ENCODE measurements at places on chromosomes 11 and 22. TPM values are rescaled to one million over a fixed set of nuclear protein-coding genes. Genes with fewer than 3 reads are reported as not detected.
A peak's percentile ranks its signal among the peaks of the same experiment; 100 is the strongest.

DNA sequence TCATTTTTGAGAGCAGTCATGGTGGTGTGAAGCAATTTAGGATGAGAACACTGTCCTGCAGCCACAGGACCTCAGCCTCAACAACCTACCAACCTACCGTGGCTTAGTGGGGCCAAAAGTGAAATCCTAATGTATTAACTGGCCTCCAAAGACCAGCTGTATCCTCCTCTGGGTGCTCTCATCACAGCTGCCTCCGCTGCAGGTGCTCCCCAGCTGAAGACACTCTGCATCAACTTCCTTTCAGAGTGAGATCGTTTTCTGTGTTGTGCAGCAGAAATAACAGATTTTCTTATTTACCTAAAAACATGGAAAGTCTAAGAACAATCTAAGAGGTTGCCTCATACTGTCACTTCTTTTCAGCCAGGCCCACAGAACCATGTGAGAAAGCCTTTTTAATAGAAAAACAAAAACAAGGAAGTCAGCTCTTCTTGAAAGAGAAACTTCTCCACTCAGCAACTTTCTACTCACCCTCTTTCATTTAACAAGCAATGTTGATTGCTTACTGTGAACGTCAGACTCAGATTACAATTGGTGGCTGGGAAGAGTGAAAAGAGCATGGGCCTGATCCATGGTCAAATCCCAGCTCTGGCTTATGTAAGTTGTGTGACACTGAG lies 136.1 kb downstream of the TENM4 start:
- no peak overlapping the region for H3K4me3 ChIP-seq
- no peak overlapping the region for H3K27ac ChIP-seq
- no peaks in the 10 kb centered on the region for H3K4me1 ChIP-seq
- DNase-seq: no peak

DNA sequence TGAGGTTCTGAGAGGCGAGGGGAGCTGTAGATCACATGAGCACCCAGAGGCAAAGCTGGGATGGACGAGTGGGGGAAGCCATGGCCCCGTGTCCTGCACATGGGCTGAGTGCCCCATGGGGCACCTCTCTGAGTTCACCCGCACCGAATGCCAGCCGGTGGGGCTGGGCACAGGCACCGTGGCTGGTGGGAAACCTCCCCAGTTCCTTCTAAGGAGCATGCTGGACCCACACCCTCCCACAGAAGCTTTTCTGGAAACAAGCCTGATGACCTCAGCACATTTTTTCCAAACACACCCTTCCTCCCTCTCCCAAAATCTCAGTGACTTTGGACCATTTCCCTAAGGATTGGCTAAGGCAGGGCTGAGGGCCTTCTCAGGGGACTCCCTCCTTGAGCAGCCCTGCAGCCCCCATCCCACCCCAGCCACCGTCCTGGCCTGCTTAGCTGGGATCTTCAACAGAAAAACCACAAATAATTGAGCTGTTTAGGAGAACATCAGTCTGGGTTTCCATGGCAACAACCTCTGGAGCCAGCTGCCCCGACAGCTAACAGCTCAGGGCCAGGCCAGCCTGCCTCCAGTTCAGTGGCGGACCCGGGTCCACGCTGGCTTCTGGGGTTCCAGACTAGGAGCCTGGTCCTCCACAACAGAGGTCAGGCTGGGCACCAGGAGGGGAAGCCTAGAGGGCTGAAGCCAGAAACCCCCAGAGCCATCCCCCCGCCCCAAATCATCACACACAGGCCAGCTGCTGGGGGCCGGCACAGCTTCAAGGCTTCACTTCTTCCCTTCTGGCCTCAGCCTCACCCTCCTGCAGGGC lies 18.1 kb upstream of the LINC01488 start:
- H3K4me3 ChIP-seq: no peak overlapping the region
- H3K36me3 ChIP-seq: no peaks in the 10 kb centered on the region
- no peaks in the 10 kb centered on the region for H3K4me1 ChIP-seq

Gene ABCC8
- total RNA-seq: not detected

- peak overlapping the region; percentile 39 for H3K4me3 ChIP-seq
- DNase-seq: peak; percentile 63
- peak overlapping the region; percentile 43 for H3K27ac ChIP-seq
- no peaks in the 10 kb centered on the region for H3K36me3 ChIP-seq
Measured at GRCh38 chr11:63869683-63870082, 30.8 kb downstream of the MARK2 start.

Gene SCGB1C1
- not detected for total RNA-seq

Gene MYO7A
- 0.20 TPM for total RNA-seq

GRCh38 chr11:86703987-86704386 lies 31.6 kb upstream of the ME3 start:
- no peaks in the 10 kb centered on the region for H3K36me3 ChIP-seq
- H3K27ac ChIP-seq: no peak overlapping the region
- no peak overlapping the region for H3K4me3 ChIP-seq
- DNase-seq: no peak
- no peaks in the 10 kb centered on the region for H3K27me3 ChIP-seq
- H3K4me1 ChIP-seq: no peaks in the 10 kb centered on the region

DNA sequence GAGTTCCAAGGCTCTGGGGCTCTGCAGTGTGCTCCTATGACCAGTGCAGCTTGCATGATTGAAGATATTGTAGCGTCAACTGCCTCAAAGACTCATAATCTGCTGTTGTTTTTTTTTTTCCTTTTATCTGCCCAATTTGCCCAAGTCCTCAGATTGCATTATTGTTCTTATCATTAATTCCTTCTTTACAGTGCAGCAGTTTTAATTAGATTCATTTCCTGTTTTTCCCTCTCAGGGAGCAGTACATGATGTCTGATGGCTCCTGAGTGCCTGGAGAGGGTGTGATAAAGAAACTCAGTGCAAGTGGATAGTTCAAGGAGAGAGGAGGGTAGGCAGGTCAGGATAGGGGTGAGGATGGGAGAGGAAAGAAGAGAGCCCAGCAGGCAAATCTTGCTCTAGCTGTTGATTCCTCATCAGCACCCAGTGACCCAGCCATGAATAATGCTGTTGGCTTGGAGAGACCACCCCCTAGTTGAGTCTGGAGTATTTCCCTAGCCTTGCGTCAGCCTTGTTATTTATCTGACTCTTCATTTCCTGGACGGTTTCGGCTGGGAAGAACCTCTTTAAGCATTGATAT lies 219.6 kb upstream of the SESN3 start:
- H3K4me1 ChIP-seq: no peaks in the 10 kb centered on the region
- no peaks in the 10 kb centered on the region for H3K27me3 ChIP-seq
- no peak overlapping the region for H3K4me3 ChIP-seq

DNA sequence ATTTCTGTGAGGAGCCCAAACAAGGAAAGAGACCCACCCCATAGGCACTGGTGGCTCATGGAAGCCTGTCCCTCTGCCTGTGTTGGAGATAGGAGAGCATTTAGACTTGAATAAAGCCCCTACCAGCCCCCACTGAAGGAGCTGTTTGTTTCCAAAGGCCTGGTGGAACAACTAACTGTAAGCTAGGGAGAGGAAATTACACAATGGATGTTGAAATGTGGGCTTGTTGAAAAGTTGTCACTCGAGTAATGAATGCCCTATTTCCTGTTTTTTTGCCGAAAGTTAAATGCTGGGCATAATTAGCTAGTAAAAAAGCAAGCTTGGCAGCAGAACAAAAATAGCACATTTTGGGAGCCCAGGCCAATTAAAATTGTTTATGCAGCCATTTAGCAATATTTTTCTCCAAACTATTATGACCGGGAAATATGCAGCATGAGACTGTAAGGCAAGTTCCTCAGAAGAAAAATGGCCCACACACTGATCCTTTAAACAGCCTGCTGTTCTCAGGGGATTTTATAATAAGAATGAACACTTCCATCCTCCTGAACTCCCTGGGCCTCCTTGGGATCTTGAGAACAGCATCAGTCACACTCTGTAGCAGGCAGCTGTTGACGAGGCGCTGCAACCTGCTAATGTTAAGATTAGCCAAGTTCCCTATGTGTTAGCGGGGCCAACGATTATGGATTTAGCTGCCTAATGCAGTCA lies 38.6 kb upstream of the LMO2 start:
- H3K27ac ChIP-seq: no peak overlapping the region
- no peaks in the 10 kb centered on the region for H3K36me3 ChIP-seq
- DNase-seq: no peak

DNA sequence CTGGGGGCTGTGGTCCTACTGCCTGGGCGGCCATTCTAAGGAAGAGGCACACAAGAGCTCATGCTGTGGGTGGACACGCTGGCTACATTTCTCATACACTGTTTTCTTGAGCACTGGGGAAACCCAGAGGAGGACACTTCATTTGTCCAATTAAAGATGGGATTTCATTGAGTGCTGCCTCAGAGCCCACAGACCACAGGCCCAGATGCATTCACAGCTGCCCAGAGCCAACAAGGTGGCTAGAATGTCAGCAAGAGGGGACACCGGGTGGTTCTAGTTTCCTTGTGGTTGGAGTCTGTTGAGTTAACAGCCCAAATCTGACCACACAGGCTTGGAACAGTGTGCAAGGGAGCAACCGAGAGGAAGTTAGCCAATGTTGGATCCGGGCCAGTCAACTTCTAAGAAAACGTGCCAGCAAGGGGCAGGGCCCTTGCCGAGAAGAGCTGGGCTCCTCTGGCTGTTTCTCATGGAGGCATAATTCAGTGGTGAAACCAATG lies 35.0 kb upstream of the SORL1 start:
- peak; percentile 64 for DNase-seq
- H3K4me3 ChIP-seq: no peak overlapping the region
- peak overlapping the region; percentile 36 for H3K27ac ChIP-seq
- H3K27me3 ChIP-seq: no peaks in the 10 kb centered on the region
- H3K4me1 ChIP-seq: peaks cover 72% of the 10 kb centered on the region

- H3K36me3 ChIP-seq: no peaks in the 10 kb centered on the region
- no peak overlapping the region for H3K27ac ChIP-seq
- no peaks in the 10 kb centered on the region for H3K4me1 ChIP-seq
- no peak for DNase-seq
- H3K4me3 ChIP-seq: no peak overlapping the region
- H3K27me3 ChIP-seq: no peaks in the 10 kb centered on the region
Measured at GRCh38 chr11:131671734-131672133, 301.3 kb downstream of the NTM start.

GRCh38 chr11:76131142-76131541 lies 75.2 kb downstream of the WNT11 start:
- no peaks in the 10 kb centered on the region for H3K36me3 ChIP-seq
- no peak overlapping the region for H3K4me3 ChIP-seq
- DNase-seq: no peak

Gene PLCB3
- total RNA-seq: 11.9 TPM

DNA sequence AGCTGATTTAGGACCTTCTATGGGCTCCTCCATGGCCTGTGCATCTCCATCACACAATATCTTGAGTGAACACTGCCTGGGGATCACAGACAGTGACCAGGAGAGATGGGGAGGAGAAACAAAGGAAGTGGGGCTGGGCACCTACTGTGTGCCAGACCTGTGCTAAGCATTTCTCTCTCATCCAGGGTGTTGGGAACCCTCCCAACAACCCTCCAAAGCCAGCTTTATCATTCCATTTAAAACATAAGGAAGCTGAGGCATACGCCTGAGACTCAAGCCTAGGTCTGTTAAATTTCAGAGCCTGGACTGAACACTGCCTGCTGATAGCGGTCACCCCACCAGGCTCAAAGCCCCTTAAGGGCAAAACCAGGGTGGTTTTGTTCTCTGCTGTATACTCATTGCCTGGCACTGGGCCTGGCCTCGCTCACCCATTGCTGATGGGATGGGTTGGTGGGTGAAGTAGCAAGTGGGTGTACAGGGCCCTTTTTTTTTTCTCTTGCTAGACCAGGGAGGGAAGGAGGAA lies 130.1 kb downstream of the MN1 start:
- no peak overlapping the region for H3K4me3 ChIP-seq
- H3K27me3 ChIP-seq: no peaks in the 10 kb centered on the region
- H3K27ac ChIP-seq: no peak overlapping the region
- no peaks in the 10 kb centered on the region for H3K36me3 ChIP-seq
- H3K4me1 ChIP-seq: no peaks in the 10 kb centered on the region

Gene PYGM
- 11.3 TPM for total RNA-seq

Gene MYO18B
- total RNA-seq: 0.26 TPM

DNA sequence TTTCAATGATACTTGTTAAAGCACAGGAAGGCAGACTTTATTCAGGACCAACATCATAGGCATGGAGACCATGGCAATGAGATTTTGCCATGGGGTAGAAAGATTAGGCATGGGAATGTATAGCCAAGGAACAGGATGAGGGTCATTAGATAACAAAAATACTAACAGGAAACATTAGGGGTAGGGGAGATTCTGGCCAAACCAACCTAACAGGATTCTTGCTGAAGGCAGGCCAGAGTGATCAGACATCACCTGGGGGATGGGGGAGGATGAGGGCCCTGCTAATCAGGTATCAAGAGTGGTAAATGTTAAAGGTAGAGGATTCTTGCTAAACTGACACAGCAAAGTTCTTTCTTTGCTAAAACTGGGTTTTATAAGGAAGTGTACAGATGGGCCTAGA lies 481.8 kb downstream of the ETS1 start:
- no peaks in the 10 kb centered on the region for H3K27me3 ChIP-seq
- no peaks in the 10 kb centered on the region for H3K4me1 ChIP-seq
- no peaks in the 10 kb centered on the region for H3K36me3 ChIP-seq

Gene BRSK2
- 0.47 TPM for total RNA-seq

Gene CHADL
- 0.67 TPM for total RNA-seq

- peak; percentile 62 for DNase-seq
- H3K27ac ChIP-seq: peak overlapping the region; percentile 73
- no peaks in the 10 kb centered on the region for H3K27me3 ChIP-seq
- peaks cover 15% of the 10 kb centered on the region for H3K36me3 ChIP-seq
Measured at GRCh38 chr11:62665599-62666258, 617 bp downstream of the CSKMT start.

DNA sequence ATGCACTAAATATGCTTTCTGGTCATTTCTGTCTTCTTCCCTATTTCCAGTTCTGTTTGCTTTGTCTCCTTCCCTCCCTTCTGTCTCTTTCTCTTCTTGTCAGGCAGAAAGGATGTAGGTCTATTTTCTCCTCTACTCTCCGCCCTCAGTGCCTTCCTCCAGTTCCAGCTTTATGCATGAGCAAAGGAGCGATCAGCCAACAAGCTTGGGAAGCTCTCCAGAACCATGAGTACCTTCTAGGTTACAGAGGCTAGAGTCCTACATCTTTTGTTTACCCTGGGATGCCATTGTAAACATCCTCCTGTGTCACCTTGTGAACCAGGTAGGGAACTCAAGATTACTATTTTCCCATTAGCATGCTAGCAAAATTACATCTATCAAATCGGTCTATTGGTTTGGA lies 7.9 kb upstream of the SPON1 start:
- H3K27ac ChIP-seq: no peak overlapping the region
- DNase-seq: no peak
- H3K4me1 ChIP-seq: peaks cover 11% of the 10 kb centered on the region

Gene RBFOX2
- 1.0 TPM for total RNA-seq

Gene HOATZ
- not detected for total RNA-seq

- H3K36me3 ChIP-seq: no peaks in the 10 kb centered on the region
- H3K4me3 ChIP-seq: peak overlapping the region; percentile 38
- peaks cover 43% of the 10 kb centered on the region for H3K4me1 ChIP-seq
- peak; percentile 14 for DNase-seq
- peaks cover 11% of the 10 kb centered on the region for H3K27me3 ChIP-seq
Measured at GRCh38 chr11:2268729-2269600, 1.4 kb downstream of the ASCL2 start.

DNA sequence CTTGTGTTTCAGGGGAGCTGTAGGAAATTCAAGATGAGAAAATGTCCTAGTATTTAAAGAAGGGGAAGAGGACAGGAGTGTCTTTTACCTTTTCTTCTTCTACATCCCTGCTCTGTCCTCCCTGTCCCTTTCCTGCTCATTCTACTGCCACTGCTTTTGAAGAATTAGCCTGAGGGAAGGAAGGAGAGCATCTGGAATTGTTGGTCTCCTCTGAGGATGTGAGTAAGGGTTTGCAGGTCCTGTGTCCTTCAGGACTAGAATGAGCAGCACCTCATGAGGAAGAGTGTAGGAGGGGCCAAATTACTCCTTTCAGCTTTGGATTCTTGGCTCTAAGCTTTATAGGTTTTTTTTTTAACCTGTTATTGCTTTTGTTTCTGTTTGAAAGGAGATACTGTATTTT lies 24.2 kb downstream of the SNU13 start:
- peaks cover 52% of the 10 kb centered on the region for H3K36me3 ChIP-seq
- DNase-seq: no peak
- H3K27me3 ChIP-seq: no peaks in the 10 kb centered on the region

Gene CCDC116
- 0.19 TPM for total RNA-seq
